ENCODE measurements at places on chromosomes 7 and 10.

DNA sequence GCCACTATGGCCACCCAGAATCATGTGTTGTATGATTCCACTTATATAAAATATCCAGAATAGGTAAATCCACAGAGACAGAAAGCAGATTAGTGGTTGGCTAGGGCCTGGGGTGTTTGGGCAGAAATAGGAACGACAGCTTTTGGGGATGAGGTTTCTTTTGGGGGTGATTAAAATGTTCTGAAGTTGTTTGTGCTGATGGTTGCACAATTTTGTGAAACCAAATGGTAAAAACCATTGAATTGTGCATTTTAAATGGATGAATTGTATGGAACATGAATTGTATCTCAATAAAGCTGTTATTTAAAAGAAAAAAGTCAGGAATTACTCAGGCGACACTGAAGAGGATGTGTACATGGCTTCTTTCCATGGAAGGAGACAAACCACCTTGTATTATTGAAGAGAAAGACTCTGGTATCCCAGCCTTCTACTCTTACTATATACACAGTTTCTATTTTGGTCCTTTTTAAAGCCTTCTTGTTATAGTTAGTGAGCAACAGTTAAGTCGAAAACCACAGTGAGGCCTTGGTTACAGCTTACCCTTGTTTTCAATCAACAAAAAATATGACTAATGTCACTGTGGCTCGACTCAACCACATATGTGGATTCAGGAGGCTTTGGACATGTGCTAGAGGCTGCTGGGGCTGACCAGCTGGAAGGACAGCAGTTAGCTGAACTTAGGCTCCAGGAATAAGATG lies 57.1 kb upstream of the KMT2E start:
- DNase-seq = peak; percentile 81

DNA sequence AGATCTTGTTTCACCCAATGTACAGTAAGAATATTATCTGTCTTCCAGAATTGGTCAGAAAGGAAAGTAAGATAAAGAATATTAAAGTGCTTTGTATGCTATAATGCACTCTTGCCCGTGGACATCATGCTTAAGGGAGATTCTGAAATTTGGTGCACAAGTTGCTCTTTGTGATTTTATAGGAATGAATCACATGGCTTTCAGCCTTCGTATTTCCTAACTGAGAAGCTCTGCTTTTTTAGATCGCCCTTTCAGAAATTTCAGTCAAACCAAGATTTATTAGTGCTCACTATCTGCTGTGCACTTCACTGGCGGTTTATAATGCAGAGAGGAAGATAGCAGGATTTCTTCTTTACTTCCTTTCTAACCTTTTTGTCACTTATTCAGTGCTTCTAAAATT lies 1248.5 kb upstream of the LRRN3 start:
- no peak for DNase-seq

- no peak for DNase-seq
Measured at GRCh38 chr10:3785851-3786271, 852 bp upstream of the KLF6 start.

DNA sequence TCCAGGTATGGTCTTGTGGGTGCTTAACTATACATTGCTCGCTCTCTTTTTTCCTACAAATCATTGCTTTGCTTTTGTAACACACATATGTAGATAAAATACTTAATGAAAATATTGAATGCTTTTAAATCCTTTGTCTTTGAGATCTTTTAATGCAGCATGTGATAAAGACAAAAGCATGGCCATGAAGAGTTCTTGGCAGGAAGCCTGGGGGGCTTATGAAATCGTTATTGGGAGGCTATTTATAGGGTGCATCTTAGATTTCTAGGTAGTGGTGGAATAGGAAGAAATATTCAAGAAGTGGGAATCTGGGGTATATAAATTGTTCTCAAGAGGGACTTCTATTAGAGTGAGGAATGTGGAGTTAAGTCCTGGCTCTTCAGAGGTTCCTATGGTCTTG lies 21.9 kb downstream of the UBE2D1 start:
- no peak for DNase-seq

- no peak for DNase-seq
Measured at GRCh38 chr10:4767033-4767814, 58.8 kb upstream of the AKR1E2 start.

DNA sequence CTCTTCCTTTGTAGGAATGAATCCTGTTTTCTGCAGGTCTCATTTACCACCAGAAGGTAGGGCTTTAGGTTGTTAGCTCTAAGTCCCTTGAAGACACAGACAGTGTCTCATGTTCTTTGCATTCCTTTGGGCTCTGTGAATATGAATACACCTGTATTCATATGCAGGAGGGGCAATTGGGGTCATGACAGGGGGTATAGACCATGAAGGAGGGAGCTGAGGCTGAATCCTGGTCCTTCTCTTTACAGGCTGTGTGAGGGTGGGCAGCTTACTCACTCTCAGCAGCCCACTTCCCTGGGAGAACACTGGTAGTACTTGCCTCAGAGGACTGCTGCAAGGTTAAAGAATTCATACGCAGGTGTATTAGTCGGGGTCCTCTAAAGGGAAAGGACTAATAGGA lies 267.2 kb upstream of the MGMT start:
- DNase-seq = no peak

GRCh38 chr10:101107771-101108170 lies 23.3 kb upstream of the TLX1 start:
- no peak for DNase-seq

DNA sequence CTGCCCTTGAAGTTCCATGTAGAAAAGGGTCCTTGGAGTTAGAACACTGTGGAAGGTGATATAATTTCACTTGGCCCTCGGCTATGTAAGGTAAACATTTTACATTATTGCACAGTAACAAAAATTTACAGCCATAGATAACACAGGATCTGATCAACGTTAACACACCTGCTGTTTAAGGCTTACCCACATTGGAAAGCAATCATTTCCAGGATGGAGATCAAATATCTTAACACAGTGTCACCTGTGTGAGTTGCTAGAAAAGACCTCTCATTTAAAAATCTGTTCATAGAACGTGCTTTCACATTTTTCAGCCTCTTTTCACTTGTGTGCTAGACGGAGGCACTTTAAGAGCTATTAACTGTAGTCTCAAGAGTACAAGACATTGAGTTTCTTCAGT lies 1.9 kb downstream of the TMEM229A start:
- no peak for DNase-seq

DNA sequence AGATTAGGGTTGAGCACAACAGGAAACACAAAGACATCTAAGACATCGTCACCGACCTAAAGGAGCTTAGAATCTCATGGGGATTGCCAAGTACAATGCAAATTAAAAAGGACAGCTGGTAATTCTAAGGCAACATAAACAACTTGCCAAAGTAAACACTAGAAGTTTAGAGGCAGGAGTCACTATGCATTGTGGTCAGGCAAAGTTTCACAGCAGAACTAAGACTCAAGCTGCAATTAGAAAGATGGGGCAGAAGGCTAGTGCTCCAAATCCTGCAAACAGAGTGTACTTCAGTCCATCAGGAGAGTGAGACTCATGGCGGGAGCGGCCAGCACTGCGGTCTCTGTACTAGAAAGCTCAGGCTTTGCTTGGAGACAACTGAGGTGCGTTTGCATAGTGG lies 52.7 kb downstream of the HIPK2 start:
- peak; percentile 70 for DNase-seq

DNA sequence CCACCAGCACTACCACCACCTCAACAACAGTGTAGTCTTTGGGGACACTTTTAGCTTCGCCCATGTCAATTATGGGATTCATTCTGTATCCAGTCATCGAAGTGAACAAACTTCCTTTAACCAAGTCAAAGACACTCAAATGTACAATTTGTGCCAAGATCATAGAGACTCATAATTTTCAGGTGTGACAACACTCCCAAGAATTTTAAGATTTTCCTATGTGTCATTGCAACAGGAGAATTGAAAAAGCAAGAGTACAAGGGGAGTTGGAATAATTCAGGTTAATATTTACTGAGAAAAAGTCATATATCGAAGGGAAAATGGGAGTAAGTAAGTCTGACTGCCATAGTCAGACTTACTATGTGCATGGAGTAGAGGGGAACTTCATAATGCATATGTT lies 26.2 kb downstream of the PON1 start:
- DNase-seq = no peak

DNA sequence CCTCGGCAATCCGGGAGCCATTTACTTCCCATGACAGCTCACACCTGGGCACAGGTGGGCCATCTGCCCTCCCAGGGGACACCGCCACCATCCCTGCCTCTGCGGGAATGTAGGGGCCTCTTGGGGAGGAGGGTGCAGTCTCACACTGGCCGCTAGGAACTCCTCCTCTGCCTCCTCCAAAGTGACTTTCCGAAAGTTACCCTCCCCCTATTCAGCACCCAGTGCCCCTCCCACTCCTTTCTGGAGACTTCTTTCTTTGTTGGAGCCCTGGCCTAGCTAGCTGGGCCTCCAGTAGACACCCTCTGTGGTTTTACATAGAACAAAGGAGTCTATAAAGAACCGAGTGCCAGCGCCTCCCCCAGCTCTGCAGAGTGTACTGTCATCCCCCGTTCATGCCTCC lies 45.8 kb upstream of the MNX1 start:
- no peak for DNase-seq

DNA sequence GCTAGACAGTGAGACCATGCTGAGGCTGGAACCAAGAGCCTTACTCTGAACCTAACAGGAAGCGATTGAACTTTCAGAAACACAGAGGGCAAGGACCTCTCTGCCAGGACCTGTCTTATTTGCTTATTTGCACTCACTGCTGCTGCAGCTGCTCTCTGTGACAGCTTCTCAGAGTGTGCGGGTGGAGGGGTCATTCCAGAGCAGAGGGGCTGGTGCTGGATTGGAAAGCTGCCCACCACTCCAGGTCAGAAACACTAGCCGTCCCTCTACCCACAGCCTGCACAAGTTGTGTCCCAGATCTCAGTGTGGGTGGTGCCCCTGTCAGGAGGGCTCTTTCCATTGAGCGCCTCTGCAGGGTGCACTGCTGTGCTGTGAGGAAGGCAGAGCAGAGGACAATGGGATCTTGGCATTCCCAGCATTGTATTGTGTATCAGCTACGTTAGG lies 126.2 kb downstream of the CCNY start:
- no peak for DNase-seq

GRCh38 chr7:40611095-40611871 lies 476.5 kb downstream of the SUGCT start:
- no peak for DNase-seq

- DNase-seq = no peak
Measured at GRCh38 chr10:44853148-44853734, 57.9 kb upstream of the TMEM72 start.

GRCh38 chr7:28005075-28005846 lies 175.3 kb downstream of the JAZF1 start:
- no peak for DNase-seq

DNA sequence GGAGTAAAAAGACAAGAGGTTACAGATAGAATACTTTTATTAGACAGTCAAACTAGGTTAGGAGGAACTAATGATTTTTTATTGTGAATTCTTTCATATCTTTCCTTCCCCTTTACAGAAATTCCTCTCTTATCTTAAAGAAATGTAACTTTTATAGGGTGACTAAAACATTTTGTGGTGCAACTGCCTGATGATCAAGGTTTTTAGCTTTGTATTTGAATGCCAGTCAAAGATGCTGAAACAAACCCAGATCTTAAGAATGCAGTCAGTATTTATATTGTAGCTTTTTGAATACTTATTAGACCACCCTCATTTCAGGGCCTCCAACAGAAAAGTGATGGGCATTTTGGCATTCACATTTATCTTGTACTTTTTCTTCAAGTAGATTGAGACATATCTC lies 27.4 kb downstream of the TAX1BP1 start:
- DNase-seq = no peak

DNA sequence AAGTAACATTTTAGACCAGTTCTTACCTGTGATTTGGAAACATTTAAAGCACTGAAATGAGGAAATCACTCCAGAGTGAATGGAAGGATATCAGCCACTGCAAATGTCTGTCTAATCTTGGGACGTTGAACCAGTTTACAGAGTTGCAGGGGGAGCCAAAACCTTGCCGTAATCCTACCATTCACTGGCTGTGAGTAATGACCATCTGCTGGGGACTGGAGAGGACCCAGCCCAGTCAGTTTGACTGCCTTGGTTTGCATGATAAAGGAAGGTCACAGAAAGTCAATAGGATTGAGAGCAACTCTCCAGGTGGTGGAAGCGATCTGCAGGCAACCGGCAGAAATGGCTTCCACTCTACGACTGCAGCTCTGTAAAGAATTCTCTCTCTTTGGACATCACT lies 167.2 kb downstream of the AKR1D1 start:
- DNase-seq = no peak
